Esophagus squamous epithelium (tissue), 5 donors: ENCODE measurements at places on chromosomes 4 and X.

GRCh38 chr4:76354517-76355473 is 48.3 kb downstream of the STBD1 start:
- H3K27ac ChIP-seq = no peak overlapping the region
- no peaks in the 10 kb centered on the region for H3K36me3 ChIP-seq
- no peaks in the 10 kb centered on the region for H3K4me1 ChIP-seq
- no peaks in the 10 kb centered on the region for H3K27me3 ChIP-seq
- no peak for DNase-seq

DNA sequence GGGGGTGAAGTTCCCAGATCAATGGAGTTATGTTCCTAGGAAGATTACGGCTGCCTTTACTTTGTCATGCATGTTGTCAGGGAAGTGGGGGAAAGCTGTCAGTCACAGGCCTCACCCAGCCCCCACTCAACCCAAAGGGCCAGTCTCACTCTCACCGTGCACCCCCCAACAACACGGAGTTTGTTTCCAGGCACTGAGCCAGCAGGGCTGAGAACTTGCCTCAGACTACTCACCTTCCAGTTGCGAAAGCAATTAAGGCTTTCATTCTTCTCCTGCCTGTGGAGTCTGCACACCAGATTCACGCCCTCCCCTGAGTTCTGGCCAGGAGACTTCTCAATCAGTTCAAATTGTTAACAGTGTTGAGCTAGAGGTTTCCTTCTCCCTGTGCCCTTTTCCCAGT is 114.3 kb downstream of the SH3BGRL start:
- no peaks in the 10 kb centered on the region for H3K36me3 ChIP-seq
- H3K4me1 ChIP-seq = peaks cover 9% of the 10 kb centered on the region
- no peaks in the 10 kb centered on the region for H3K27me3 ChIP-seq
- no peak overlapping the region for H3K27ac ChIP-seq

GRCh38 chr4:77127215-77127614 is 29.8 kb upstream of the CCNG2 start:
- H3K4me1 ChIP-seq = no peaks in the 10 kb centered on the region
- no peak for DNase-seq

DNA sequence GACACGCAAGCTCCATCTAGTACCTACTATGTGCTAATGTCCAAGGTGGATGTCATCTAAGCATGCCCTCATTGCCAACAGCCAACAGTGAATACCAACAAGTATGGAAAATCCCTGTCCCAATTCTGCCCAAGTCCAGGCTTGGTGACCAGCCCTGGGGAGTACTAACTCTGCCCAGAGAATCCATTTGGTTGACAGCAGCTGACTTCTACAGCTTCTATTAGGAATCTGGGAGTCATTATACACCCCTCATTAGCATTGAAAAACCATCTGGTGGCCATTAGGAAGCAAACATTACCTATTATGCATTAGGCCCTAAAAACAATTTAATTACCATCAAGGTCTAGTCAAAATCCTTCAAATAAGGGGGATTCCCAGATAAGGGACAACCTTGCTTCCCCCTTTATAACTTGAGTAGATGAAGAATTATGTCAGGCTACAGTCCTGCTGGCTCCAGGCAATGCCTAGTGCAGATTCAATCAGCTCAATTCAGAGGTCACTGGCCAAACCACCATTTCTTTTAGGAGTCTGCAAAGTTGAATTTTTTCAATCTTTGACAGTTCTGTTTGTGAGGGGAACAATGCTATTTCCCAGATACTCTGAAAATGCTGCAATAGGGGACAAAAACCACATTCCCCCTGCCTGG is 228.0 kb upstream of the LDB2 start:
- no peak overlapping the region for H3K27ac ChIP-seq
- no peaks in the 10 kb centered on the region for H3K36me3 ChIP-seq
- no peak overlapping the region for H3K4me3 ChIP-seq
- H3K4me1 ChIP-seq = no peaks in the 10 kb centered on the region
- DNase-seq = no peak

DNA sequence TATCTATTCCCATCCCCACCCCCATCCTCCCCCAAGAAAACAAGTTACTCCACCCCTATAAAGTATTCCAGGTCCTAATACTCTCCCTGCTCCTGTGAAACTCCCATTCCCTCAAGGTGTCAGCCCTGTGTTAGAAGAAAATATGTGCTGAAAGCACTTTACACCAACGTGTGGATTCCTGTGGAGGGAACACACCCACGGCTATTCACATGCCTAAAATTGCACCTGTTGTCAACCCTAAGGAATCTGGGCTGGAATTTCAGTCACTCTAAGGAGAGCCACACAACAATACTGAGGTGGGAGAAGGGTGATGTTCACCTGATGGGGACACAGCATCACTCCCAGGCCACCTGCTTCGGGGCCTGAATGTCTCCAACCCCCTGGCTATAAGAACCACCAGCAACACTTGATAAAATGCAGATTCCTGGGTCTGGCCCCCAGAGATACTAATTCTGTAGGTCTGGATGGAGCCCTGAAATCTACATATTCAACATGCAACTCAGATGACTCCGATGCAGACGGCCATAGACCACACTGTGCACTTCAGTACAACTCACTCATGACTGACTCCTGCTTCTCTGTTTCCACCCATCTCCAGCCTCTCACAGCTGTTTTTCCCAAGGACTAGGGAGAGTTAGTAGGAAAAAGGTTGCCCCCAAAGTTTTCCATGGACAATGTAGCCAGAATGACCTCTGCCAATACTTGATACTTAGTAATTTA is 15.8 kb downstream of the SCD5 start:
- no peaks in the 10 kb centered on the region for H3K27me3 ChIP-seq
- no peaks in the 10 kb centered on the region for H3K36me3 ChIP-seq
- peaks cover 11% of the 10 kb centered on the region for H3K4me1 ChIP-seq
- DNase-seq = no peak

DNA sequence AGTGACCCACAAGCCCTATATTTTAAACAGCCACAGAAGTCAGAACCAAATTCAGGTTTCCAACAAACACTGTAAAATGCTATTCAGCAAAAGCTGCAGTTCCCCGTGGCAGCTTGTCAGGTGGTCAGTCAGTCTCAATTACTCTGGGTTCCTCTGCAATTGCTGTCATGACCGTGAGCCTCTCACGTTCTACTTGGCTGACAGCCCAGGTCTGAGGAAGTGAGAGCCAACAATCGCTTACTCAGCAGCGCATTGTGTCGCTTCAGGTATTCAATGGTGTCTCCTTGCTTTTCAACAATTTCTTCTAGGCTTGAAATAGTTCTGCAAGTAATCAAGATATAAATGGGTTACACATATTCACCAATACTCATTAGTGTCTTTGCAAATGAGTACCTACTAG is 25.8 kb downstream of the TRIM75 start:
- H3K4me1 ChIP-seq = no peaks in the 10 kb centered on the region
- DNase-seq = no peak
- no peaks in the 10 kb centered on the region for H3K27me3 ChIP-seq
- no peak overlapping the region for H3K27ac ChIP-seq
- no peak overlapping the region for H3K4me3 ChIP-seq

- DNase-seq = no peak
- H3K27ac ChIP-seq = no peak overlapping the region
- peaks cover 52% of the 10 kb centered on the region for H3K4me1 ChIP-seq
- no peaks in the 10 kb centered on the region for H3K27me3 ChIP-seq
- no peak overlapping the region for H3K4me3 ChIP-seq
- H3K36me3 ChIP-seq = no peaks in the 10 kb centered on the region
These were observed 3.1 kb downstream of the MTMR1 start for GRCh38 chrX:150696331-150696730.

DNA sequence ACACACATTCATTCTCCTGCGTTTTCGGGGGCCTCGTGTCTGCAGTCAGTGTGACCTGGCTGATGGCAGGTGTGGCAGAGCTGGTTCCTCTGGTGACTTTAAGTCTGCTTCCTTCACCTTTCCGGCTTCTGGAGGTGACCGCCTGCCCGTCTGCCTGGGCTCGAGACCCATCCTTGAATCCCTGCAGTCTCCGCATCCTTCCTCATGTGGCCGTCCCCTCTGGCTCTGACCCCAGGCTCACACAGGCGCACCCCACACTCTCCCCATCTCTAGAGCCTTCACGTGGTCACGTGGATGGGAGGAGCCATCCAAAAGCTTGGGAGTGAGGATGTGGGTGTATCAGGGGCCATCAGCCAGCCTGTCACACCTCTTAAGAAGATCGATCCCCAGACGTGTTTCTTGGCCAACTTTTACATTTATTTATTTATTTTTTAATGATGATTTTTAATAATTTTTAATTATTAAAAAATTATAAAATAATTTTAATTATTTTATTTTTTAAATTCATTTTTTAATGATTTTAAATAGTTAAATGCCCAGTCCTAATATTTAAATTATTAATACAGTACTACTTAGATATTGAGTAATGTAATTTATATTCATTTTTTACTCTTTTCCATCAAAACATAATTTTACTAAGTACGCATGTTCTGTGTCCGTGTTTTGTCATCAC is 20.9 kb downstream of the RGS12 start:
- H3K4me1 ChIP-seq = peaks cover 5% of the 10 kb centered on the region
- DNase-seq = no peak
- no peak overlapping the region for H3K27ac ChIP-seq
- H3K36me3 ChIP-seq = peaks cover 39% of the 10 kb centered on the region
- H3K4me3 ChIP-seq = no peak overlapping the region
- H3K27me3 ChIP-seq = no peaks in the 10 kb centered on the region

GRCh38 chr4:140875746-140876452 is 119.7 kb upstream of the TBC1D9 start:
- H3K4me3 ChIP-seq = no peak overlapping the region
- no peak for DNase-seq
- H3K27me3 ChIP-seq = no peaks in the 10 kb centered on the region
- H3K27ac ChIP-seq = no peak overlapping the region

DNA sequence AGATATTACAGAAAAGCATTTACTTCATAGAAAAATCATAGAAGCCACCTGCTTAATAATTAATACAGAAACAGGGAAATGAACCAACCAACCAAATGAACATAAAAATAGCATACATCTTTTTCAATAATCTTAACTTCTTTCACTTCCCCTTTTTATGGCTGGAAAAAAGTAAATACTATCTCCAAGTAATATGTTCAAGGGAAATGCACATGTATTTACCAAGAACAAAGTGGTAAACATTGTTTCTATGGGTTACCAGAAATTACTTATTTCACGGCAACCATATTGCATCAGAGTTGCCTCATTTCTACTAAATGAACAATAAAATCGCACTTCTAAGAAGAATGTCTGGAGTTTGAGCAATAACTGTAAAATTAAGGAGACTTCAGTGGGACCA is 321.3 kb downstream of the TMA16 start:
- no peaks in the 10 kb centered on the region for H3K27me3 ChIP-seq
- no peak for DNase-seq
- H3K36me3 ChIP-seq = no peaks in the 10 kb centered on the region
- H3K4me1 ChIP-seq = no peaks in the 10 kb centered on the region
- H3K27ac ChIP-seq = no peak overlapping the region
- no peak overlapping the region for H3K4me3 ChIP-seq

DNA sequence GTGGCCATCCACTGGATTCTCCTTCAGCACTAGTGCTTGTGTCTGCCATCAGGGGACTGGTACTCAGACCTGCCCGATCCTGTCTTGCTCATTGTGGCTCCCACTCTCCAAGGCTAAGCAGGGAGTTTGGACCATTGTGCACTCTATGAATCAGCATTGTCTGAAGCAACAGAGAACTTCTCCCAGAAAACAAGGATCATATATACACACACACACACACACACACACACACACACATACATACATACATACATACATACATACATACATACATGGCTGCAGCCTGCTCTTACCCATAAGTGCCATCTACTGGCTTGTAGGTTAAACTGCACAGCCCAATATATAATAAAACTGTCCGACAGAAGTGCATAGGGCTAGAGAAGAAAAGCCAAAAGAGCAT is 345.3 kb upstream of the LCORL start:
- H3K27ac ChIP-seq = no peak overlapping the region
- no peak overlapping the region for H3K4me3 ChIP-seq
- no peaks in the 10 kb centered on the region for H3K27me3 ChIP-seq

DNA sequence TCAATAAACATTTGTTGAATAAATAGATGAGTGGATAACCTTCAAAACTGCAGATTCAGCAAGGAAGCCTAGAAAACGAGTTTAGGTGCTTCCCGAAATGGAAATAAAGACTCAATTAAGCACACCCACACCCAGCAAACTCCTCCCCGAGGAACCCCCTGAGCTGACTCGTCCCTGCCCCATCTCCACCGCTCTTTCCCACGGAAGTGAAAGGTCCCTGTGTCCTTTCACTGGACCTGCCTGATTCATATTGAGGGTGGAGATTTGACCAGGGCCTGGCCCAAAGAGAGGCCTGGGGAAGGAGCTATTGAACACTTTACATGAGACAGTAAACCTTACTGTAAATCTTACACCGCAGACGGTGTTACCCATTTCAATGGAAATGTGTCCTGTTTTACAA is 129.1 kb downstream of the CPZ start:
- H3K27me3 ChIP-seq = no peaks in the 10 kb centered on the region
- DNase-seq = no peak
- no peak overlapping the region for H3K27ac ChIP-seq
- no peak overlapping the region for H3K4me3 ChIP-seq
- no peaks in the 10 kb centered on the region for H3K4me1 ChIP-seq

- no peaks in the 10 kb centered on the region for H3K27me3 ChIP-seq
- H3K4me3 ChIP-seq = no peak overlapping the region
- H3K27ac ChIP-seq = no peak overlapping the region
- H3K4me1 ChIP-seq = no peaks in the 10 kb centered on the region
These were observed 55.7 kb downstream of the PHOX2B start for GRCh38 chr4:41692717-41693345.

DNA sequence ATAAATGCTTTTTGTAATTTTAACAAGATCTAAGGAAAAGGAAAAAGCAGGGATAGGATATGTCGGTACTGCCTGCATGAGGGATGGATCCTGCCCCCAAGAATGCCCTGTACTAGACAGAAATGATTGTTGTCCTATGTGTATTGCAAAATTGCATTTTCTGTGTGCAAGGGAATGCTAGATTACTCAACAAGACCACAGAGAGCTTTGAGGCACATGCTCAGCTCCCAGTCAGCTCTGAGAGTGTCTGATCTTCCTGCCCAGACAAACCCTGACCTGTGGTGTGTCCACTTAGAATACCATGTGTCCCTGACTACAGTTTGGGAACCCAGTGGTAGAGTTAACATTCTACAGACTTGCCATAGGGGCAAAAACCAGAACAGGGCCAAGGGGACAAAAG is 129.2 kb upstream of the PAK3 start:
- DNase-seq = no peak
- no peak overlapping the region for H3K4me3 ChIP-seq
- no peaks in the 10 kb centered on the region for H3K36me3 ChIP-seq
- no peaks in the 10 kb centered on the region for H3K27me3 ChIP-seq
- H3K4me1 ChIP-seq = no peaks in the 10 kb centered on the region
